ENCODE measurements at places on chromosomes 7 and 10.

DNA sequence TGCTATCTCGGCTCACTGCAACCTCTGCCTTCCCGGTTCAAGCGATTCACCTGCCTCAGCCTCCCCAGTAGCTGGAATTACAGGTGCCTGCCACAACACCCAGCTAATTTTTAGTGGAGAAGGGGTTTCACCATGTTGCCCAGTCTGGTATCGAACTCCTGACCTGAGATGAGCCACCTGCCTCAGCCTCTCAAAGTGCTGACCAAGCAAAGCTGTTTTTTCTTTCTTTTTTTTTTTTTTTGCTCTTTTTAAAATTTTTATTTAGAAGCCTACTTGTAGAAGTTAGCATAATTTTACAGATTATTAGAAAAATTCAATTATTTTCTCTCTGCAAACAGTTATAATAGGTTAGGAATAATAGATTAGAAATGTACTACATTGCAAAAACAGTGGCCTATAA is 1.2 kb upstream of the FGFBP3 start:
- DNase-seq = no peak

- no peak for DNase-seq
These were observed 286.0 kb downstream of the RNLS start for GRCh38 chr10:88297103-88297502.

- no peak for DNase-seq
These were observed 85.0 kb upstream of the DDC start for GRCh38 chr7:50650057-50650664.

GRCh38 chr7:154868921-154869320 is 134.0 kb downstream of the PAXIP1 start:
- DNase-seq = no peak

DNA sequence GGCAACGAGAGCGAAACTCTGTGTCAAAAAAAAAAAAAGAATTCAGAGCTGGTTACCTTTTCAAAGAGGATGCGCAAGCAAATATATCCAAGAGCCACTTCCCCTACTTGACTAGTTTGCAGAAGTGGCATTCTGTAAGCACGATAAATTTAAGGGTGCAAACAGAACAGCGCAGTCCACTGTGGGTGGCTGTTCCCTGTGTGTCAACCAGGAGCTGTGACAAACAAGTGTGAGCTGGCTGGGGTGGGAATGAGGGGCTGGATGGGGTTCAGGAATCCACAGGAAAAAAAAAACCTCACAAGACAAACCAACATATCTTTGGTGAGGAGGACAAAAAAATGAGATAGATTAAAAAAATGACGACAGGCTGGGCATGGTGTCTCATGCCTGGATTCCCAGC is 15.9 kb downstream of the GUSB start:
- no peak for DNase-seq

DNA sequence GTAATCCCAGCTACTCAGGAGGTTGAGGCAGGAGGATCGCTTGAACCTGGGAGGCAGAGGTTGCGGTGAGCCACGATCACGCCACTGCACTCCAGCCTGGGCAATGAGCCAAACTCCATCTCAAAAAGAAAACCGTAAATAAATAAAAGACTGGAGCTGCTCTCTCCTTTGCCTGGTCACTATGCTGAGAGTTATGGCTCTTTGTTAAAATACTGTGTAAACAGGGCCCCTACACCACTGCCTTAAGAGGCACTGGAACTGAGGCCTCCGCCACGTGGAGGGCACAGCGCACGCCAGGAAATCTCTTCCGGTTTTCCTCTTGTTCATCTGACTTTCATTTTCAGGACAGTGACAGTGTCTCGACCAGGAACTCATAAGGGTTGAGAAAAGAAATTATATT is 123.3 kb downstream of the PAXIP1 start:
- no peak for DNase-seq

DNA sequence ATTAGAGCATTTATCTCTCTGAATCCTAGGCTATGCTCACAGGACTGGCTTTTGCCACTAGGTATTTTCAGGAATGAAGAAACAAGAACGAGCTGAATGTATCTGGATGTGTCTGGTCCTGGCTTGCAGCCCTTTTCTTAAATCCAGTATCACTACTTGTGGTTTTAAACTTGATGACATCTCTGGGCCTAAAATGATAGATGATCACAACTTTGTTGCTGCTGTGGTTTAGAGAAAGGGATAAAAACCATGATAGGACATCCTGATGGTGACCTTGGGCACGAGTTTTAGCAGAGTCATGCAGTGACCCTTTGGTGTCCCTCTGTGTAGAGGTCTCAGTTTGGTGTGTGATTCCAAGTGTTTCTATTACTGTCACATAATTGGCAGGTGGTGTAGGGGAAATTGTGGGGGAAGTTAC is 31.7 kb upstream of the SEMA3C start:
- DNase-seq = no peak

- no peak for DNase-seq
These were observed 20.0 kb downstream of the VKORC1L1 start for GRCh38 chr7:65892835-65893234.

DNA sequence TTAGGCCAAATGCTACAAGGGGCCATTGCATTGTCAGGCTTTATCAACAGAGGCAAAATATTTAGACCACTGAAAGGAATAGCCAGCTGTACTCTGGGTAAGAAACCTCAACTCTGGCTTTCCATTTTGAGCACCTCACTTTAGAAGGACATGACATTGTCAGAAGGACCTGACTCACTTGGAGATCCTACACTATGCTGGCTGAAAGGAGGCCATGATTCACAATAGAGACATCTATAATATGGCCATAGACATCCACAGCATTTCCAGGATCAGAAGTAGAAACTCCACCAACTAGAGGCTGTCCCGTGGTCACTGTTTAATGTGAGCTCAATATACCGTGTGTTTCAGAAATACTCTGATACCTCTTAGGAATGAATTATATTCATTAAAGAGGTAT is 140.9 kb downstream of the BTAF1 start:
- no peak for DNase-seq

GRCh38 chr7:109713366-109713765 is 1143.7 kb downstream of the DNAJB9 start:
- no peak for DNase-seq

- DNase-seq = no peak
These were observed 49.3 kb downstream of the GPR141 start for GRCh38 chr7:37732888-37733287.

GRCh38 chr10:14569274-14570060 is 205.2 kb downstream of the FAM107B start:
- no peak for DNase-seq

DNA sequence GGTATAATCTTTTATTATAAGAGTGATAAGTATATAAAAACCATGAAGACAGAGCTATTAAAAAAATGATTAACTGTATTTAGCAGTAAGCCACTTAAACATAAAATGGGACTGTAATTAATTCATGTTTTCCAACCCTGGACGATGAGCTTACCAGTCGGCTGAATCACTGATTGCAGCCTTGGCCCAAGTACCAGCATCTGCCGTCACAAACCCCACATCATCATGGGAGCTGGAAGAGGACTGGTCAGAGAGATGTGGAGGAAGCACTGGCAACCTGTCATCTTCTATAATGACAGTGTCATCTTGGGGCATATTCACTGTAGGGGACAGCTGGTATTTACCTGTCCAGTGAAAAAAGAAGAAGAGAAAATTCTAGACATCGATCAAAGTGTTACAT is 473.6 kb downstream of the PARD3 start:
- no peak for DNase-seq

DNA sequence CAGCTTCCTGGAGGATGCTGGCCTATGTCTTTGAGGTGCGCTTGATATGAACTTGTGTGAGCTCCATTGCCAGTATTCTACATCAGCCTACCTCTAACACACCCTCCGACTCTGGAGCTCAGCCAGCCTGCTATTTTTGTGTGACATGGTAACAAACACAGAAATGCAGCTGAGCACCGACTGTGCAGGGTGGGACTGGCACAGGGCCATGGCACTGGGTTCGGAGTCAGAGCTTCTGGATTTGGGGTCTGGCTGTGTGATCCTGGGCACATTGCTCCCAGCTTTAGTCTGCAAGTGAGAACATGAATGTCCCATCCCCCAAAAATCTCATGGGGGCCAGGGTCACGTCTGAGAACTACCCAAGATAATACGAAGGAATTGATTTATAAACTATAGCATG is 257.2 kb upstream of the CTBP2 start:
- no peak for DNase-seq

DNA sequence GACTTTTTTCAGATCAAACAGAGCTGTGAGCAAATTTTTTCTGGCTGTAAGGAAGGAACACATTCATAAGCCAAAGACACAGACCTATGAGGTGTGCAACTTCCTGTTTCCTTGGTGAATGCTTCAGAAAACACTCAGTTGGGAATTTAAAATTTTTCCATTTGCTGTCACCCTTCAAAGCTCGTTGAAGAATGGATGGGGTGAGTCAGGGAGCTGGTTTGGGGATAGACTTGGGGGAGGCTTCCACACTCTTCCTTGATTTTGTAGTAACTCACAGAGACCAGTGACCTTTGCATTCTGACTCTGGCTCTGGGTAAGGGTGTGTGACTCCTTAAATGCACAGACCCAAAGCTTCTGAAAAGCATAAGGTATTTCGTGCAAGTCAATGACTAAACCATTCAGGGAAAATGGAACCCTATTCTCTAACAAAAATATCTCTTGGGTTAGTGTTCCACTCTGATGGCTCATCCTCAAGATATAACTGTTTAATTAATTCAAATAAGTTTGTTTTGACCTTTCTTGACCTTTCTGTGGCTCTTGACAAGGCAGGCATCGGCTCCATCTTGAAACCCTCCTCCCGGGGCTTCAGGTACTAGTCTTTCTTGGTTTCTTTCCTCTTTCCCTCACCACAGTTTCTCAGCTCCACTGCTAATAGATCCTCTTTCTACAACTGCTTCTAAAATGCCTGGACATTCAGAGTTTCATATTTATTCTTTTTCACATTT is 227.8 kb upstream of the INHBA start:
- no peak for DNase-seq

DNA sequence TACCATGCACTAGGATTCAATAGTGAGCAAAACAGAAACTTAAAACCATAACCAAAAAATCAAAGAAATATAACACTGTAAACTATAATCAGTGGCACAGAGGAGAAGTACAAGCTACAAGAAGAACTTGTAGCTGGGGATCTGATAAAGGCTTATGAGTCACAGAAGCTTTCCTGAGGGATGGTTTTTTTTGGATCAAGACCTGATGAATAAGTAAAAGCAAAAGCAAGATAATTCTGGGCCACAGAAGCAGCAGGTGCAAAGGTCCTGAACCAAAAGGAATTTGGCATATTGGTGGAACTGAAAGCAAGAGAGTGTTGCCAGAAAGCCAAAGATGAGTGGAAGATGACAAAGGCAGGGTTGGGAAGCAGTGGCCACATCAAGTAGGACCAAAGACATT is 37.4 kb upstream of the BET1 start:
- no peak for DNase-seq

DNA sequence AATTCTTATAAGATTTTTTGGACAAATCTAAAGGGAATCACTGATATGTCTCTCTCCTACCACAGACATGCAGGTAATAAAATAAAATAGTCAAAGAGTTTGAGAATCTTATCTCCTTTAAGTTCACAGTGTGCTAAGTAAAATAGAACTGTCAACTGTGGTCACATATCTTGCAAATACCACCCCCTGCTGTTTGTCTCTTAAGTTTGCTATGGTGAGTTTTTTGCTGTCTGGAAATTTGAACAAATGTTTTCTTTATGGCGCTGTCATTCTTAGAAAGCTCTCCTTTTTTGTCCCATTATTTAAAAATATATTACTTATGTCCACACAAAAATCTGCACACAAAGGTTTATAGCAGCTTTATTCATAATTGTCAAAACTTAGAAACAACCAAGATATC is 19.6 kb downstream of the GIMAP5 start:
- DNase-seq = no peak

DNA sequence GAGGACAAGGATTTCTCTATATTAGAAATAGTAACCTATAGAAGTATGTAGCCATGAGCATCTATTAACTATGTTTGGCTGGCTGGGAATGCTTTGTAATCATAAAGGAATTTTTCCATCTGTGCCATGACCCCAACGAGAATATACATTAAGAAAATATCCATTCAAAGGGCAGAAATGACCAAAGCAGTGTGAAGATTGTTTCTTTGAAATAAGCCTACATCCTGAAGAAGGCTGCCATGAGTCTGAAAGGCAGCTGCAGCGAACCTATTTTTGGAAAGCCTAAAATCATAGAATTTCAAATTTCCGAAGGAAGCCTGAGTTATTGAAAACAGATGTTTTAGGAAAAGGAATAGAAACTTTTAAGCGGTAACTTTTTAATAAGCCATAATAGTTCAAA is 244.2 kb upstream of the FOXK1 start:
- no peak for DNase-seq

DNA sequence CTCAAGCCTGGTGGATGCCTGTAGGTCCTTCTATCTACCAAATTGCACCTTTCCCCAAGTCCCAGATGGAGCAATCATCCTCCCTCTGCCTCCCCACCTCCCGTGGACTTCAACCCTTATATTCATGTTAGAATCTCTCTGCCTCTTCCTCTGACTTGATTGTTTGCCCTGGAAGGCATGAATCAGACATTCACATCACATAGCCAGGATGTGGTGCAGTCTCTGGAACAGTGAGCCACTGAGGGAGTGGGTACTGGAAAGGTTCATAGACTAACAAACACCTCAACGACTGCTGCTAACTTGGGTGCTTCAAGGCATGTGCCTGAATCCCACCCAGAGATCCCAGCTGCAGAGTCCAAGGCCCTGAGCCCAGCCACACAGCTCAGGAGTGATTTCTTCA is 494.0 kb downstream of the TNS3 start:
- DNase-seq = no peak

Data from erythroblast (primary cell).